Activated CD4-positive, alpha-beta T cell treated with anti-CD3 and anti-CD28 coated beads, Interleukin-2, amount 10 ng/mL, durations not matched to agents 7 days and 5 days (primary cell): ENCODE measurements at places on chromosomes 3 and 15. TPM values are rescaled to one million over a fixed set of nuclear protein-coding genes. Genes with fewer than 3 reads are reported as not detected.
A peak's percentile ranks its signal among the peaks of the same experiment; 100 is the strongest.

- no peak for DNase-seq
Measured at GRCh38 chr3:180073561-180073960, 36.8 kb upstream of the PEX5L start.

- DNase-seq, result no peak
Measured at GRCh38 chr15:81015621-81016488, 15.1 kb downstream of the TLNRD1 start.

DNA sequence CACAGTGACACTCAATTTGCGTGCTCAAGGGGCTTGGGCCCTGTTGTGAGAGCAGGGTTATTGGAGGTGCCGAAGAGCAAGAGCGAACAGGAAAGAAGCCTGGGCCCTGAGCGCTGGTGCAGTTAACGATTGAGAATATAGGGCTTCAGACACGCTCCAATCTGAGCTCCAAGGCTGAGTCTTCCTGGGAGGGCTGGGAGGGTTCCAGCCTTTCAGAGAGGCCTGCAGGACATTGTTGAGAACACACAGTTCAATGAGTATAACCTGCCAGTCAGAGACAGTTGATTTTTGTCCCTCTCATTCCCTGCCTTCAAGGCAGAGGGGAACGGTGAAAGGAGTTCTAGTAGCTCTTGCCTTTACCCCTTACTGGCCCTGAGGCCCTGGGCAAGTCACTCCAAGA, 47.3 kb downstream of the GLDN start:
- DNase-seq, result no peak

GRCh38 chr3:31925271-31925630, 55.8 kb downstream of the OSBPL10 start:
- no peak for DNase-seq

The TRPM1 gene
- total RNA-seq, result not detected

- DNase-seq, result no peak
Measured at GRCh38 chr3:99186016-99186415, 284.5 kb upstream of the DCBLD2 start.

DNA sequence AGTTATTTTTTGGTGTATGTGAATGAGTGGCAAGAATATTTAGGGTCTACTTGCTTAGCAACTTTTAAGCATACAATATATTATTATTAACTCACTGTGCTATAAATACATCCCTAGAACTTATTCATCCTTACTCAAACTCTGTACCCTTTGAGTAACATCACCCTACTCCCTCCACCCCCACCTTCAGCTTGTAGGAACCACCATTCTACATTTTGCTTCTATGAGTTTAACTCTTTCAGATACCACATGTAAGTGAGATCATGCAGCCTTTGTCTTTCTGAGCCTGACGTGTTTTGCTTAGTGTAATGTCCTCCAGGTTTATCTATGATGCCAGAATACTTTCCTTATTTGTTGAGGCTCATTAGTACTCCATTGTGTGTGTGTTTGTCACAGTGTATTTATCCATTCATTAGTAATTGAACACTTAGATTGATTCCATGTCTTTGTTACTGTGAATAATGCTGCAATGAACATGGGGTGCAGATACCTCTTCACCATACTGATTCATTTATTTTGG, 526.9 kb downstream of the PYDC2 start:
- no peak for DNase-seq

- DNase-seq, result no peak
Measured at GRCh38 chr3:16334909-16335308, 69.9 kb downstream of the OXNAD1 start.

GRCh38 chr15:60890375-60891230, 338.5 kb downstream of the RORA start:
- DNase-seq, result no peak

- no peak for DNase-seq
Measured at GRCh38 chr3:185647880-185648210, 61.8 kb downstream of the SENP2 start.

DNA sequence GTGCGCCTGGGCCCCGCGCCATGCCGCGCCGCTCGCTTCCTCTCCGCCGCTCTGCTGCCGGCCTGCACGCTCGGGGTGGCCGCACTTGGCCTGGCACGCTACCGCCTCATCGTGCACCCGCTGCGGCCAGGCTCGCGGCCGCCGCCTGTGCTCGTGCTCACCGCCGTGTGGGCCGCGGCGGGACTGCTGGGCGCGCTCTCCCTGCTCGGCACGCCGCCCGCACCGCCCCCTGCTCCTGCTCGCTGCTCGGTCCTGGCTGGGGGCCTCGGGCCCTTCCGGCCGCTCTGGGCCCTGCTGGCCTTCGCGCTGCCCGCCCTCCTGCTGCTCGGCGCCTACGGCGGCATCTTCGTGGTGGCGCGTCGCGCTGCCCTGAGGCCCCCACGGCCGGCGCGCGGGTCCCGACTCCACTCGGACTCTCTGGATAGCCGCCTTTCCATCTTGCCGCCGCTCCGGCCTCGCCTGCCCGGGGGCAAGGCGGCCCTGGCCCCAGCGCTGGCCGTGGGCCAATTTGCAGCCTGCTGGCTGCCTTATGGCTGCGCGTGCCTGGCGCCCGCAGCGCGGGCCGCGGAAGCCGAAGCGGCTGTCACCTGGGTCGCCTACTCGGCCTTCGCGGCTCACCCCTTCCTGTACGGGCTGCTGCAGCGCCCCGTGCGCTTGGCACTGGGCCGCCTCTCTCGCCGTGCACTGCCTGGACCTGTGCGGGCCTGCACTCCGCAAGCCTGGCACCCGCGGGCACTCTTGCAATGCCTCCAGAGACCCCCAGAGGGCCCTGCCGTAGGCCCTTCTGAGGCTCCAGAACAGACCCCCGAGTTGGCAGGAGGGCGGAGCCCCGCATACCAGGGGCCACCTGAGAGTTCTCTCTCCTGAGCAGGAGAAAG, 951 bp downstream of the GPR62 start:
- peak; percentile 27 for DNase-seq

GRCh38 chr3:104323226-104323625, 1043.5 kb upstream of the ALCAM start:
- no peak for DNase-seq

- no peak for DNase-seq
Measured at GRCh38 chr3:128236657-128237056, 83.4 kb downstream of the EEFSEC start.

- no peak for DNase-seq
Measured at GRCh38 chr3:110272525-110272924, 799.1 kb upstream of the NECTIN3 start.

The DRD3 gene
- total RNA-seq, result not detected

DNA sequence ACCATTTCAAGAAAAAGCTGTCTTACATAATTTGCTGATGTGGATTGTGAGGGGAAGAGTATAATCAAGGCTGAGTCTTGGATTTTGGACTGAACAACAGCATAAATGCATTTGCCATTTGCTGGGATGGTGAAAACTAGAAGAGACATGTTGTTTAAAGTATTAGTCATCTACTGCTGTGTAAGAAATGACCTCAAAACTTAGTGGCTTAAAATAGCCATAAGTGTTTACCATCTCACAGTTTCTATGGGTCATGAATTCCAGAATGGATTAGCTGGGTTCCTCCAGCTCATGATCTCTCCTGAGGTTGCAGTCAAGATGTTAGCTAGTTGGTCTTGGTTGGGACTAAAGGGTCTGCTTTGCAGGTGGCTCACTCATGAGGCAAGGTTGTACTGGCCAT, 66.2 kb downstream of the SCN11A start:
- no peak for DNase-seq

DNA sequence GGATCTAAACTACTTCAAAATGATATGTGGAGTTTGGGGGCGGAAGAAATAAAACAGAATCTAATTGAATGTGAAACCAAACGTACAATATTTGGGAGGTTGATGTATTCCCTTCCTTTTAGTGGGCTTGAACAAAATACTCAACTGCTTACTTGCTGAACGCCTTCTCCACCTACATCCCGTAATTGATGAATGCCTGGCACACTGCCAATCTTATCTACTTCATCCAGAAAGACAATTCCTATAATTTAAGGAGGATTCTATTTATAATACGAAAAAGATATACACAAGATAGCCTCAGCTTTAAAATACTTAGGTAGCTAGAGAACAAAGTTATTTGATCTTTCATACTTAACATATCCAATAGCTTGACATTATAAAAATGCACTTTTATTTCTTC, 23.1 kb upstream of the PDCD7 start:
- DNase-seq, result no peak

DNA sequence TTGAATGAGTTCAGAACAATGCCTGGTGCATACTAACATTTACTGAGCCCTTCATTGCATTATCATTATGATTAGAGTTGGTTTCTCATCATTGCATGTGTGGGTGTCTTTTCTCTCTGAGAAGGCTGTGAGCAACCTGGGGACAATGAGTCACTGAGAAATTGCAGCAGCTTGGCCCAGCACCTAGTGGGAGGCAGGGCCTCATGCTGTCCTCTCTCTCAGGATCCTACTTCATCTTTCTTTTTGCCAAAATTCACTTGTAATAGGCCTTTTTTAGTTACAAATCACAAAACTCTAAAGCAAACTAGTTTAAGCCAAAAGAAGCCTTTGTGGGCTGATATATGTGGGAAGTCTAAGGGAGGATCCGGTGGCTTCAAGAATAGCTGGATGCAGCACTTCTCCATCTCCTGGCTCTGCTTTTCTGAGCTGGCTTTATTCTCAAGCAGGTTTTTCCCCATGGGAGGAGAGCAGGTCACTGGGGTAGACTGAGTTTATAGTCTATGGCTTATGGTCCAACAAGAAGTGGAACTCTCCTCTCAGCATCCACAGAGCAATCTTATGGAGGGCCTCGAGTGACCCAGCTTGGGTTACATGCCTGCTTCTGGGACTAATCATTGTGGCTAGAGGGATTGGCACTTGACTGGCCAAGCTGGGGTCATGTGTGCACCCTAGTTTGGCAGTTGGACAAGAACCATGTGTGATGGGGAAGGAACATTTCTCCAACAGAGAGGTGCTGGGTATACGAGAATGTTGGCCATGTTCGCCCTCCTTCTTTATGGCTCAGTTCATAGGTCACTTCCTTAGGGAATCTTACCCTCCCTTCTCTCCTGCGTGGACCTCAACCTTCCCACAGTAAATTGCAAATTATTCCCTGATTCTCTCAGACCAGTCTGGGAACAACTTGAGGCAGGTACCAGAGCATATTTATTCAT, 8.7 kb upstream of the CAMK1 start:
- DNase-seq, result no peak

DNA sequence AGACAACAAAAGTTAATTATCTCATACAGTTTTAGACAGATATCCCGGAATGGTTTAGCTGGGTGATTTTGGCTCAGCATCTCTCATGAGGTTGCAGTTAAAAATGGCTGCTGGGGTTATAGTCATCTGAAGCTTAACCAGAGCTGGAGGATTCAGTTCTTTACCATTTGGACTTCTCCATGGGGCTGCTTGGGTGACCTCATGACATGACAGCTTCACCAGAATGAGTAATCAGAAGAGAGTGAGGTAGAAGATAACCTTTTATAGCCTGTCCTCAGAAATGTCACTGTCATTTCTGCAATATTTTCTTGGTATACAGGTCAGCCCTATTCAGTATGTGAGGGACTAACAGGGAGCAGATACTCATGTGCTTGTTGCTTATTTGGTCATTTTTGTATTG, 30.9 kb downstream of the TFG start:
- no peak for DNase-seq

DNA sequence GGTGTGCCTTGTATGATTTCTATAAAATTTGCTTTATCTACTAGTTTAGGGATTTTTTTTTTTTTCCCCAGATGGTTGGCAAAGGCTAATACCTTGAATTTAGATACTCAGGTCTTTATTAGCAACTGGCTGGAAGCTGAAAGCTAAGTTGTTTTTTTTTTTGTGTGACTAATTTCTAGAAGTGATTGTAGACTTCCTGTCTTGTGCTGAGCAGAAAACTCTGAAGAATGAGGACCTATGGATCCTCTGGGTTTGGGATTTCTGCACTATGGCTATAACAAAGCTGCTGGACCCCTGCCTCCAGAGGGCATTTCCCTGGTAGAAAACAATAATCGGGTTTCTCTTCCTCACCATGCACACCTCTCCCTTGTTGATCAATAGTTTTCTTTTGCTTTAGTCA, 10.0 kb downstream of the ARIH2 start:
- no peak for DNase-seq

DNA sequence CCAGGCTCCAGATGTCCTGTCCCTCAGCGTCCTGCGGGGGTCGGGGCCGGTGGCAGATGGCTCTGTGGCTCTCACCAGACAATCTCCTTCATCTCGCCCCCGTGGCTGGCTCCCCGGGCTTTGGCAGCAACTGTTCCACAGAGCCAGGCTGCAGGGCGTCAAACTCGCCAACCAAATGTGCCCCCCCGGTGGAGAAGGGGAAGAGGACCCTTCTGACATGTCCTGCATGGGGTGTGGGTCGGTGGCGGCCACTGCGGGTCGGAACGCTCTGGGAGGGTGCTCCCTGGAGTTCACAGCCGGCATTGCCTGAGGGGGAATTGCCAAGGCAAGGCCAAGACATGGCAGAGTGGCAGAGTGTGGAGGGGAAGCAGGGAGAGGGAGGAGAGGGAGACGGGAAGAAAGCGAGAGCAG, 36.0 kb downstream of the BDH1 start:
- no peak for DNase-seq

DNA sequence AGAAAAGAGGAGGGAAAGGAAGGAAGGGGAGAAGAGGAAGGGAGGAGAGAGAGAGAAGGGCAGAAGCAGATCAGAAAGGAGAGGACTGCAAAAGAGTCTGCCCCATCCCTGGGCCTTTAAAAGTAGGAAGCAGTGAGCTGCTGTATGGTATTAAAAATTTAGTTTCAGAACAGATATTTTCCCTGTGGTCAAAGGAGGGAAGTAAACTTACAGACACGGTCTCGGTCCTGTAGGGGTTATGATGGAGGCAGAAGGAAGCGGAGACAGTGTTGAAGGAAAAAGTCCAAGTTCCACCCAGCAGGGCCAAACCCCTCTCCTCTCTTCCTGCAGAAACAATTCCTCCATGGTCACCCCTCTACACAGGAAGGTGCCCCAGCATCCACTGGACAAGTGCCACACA, 122.0 kb upstream of the PROK2 start:
- DNase-seq, result no peak

- DNase-seq, result no peak
Measured at GRCh38 chr3:195194559-195195206, 76.3 kb downstream of the XXYLT1 start.

DNA sequence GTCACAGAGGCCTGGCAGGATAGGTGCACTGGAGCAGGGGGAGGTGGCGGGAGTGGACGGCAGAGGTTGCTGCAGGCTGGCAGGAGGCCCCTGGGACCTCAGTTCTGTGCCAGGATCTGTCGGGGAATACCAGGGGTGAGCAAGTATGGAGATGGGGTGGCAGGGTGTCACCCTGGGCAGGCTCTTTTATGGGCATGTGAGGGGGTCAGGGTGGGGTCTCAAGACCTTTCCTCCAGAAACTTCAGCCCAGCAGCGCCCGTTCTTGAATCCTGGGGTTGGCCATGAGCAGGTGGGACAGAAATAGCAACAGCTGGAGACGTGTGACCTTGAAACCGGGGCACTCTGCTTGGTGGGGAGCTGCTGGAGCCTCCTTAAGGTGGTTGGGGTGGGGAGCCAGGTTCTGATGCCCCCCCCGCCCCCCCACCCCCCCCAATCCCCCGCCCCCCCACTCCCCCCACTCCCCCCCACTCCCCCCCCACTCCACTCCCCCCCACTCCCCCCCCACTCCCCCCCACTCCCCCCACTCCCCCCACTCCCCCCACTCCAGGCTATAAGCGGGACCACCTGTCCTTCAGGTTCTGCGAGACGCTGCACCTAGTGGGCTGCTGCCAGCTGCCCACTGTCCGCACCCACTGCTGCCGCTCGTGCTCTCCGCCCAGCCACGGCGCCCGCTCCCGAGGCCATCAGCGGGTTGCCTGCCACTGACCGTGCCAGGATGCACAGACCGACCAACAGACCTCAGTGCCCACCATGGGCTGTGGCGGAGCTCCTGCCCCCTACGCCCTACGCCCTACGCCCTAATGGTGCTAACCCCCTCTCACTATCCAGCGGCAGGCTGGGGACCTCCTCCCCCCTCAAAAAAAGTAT, 84.9 kb downstream of the TBC1D2B start:
- no peak for DNase-seq

- no peak for DNase-seq
Measured at GRCh38 chr3:183372911-183373310, 55.5 kb downstream of the MCF2L2 start.
